ENCODE measurements at places on chromosomes 3 and 15. TPM values are rescaled to one million over a fixed set of nuclear protein-coding genes. Genes with fewer than 3 reads are reported as not detected.

Gene CPN2
- total RNA-seq: not detected

- no peak for DNase-seq
Observed at GRCh38 chr3:169052465-169053302, 610.8 kb downstream of the MECOM start.

DNA sequence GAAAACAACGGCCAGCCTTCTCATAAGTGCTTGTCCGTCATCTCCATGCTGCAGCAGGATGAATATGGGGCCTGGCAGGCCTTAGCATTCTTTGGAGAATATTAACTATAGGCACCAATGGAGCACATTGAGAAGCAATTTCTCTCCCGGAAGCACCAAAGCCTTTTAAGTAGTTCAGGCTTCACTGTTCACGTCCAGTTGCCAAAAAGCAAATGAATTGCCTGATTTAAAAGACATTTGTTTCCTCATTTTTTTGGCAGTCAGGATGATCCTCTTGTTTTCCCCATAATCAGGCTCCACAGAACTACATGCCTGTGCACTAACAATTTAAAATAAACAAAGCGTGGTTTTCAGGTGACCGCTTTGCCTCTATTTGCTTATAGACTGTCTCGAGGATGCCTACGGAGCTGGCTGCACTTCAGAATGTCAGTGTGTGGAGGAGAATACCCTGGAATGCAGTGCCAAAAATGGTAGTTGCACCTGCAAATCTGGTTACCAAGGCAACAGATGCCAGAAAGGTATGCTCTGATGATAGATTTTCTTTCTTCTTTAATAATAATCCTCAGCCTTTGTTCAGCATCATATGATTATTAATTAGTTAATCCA, 725.2 kb upstream of the GOLIM4 start:
- no peak for DNase-seq

GRCh38 chr15:98870788-98871187, 136.8 kb downstream of the PGPEP1L start:
- DNase-seq: no peak

Gene TMEM212
- not detected for total RNA-seq

GRCh38 chr3:184805351-184806038, 6.5 kb upstream of the VPS8 start:
- DNase-seq: no peak

- DNase-seq: no peak
Observed at GRCh38 chr15:58221591-58222241, 83.5 kb downstream of the AQP9 start.

- no peak for DNase-seq
Observed at GRCh38 chr3:103388214-103388613, 953.4 kb downstream of the ZPLD1 start.

DNA sequence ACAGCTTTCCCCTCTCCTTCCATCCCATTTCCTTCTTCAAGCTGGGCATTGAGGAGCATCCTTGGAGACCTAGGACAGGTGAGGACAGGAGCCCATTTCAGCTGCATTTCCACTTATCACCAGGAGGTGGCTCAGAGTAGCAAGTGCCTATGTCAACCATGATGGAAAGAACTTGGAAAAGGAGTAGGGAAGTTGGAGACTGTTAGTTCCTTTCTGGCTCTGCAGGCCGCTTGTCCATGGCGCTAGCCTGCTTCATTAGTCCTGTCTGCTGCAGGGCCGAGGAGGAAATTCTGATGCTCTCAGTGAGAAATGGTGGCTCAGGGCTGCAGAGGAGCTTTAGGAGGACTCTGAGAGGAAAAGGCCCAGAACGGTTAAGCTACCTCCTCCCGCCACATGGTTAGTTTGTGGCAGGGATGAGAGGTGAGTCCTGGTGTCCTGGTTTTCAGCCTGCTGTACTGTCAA, 7.0 kb upstream of the CD276 start:
- peak; percentile 55 for DNase-seq

DNA sequence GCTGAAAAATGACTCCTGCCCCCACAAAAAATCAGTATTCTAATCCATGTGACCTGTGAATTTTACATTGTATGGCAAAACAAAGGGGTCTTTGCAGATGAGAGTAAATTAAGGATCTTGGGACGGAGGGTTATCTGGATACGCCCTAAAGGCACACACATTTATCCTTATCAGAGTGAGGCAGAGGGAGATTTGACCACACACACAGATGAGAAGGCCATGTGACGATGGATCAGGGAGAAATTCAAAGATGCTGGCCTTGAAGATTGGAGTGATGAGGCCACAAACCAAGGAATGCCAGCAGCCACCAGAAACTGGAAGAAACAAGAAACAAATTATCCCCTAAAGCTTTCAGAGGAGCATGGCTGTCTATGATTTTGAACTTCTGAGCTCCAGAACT, 288.5 kb downstream of the XXYLT1 start:
- no peak for DNase-seq

DNA sequence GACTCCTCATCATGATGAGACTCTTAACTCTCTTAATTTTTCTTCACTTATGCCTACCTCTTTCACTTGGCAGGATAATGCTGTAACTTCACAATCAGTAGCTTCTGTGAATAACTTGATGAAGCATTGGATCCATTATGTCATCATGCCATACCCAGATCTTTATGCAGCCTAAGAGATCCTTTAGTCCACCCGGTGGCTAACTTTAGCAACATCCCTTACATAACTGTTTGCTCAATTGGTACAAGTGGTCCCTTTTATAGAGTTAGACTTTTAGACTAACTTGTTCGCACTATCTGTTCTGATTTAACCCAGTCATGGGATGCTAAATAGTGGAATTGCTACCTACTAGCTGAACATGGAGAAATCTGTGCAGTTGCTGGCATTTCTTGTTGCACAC, 184.5 kb downstream of the USP13 start:
- DNase-seq: no peak

DNA sequence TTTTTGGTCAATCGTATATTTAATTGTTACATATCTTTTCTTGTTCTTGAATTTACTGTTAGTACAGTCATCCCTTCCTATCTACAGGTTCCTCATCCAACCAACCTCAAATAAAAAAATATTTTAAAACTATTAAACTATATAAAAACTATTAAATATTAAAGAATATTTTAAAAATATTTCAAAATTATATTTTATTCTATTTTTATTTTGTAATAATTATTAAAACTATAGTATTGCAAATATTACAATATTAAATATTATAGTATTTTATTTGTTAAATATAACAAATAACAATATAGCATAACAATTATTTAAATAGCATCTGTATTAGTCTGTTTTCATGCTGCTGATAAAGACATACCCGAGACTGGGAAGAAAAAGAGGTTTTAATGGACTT, 357.9 kb upstream of the GOLIM4 start:
- DNase-seq: no peak

Gene NR2E3
- total RNA-seq: not detected

Gene GRAMD2A
- total RNA-seq: not detected

DNA sequence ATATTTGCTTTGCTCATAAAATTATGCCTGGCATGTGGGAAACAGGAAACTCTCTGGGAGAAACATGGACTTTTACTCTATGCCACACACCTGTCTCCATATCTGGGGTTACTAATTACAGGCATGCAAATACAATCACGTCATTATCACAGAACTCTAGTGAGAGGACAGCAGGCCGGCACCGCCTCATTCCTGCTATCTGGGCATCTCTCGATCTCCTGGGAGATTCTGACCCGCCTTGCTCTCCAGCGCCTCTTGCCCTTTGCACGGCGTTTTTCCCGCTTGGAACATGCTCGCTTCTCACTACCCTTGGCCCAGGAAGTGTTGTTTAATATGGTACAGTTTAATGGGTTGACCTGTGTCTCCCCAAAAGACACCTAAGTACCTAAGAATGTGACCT, 45.4 kb upstream of the PARL start:
- no peak for DNase-seq

Gene HCN4
- not detected for total RNA-seq

Gene VILL
- 32.9 TPM for total RNA-seq

DNA sequence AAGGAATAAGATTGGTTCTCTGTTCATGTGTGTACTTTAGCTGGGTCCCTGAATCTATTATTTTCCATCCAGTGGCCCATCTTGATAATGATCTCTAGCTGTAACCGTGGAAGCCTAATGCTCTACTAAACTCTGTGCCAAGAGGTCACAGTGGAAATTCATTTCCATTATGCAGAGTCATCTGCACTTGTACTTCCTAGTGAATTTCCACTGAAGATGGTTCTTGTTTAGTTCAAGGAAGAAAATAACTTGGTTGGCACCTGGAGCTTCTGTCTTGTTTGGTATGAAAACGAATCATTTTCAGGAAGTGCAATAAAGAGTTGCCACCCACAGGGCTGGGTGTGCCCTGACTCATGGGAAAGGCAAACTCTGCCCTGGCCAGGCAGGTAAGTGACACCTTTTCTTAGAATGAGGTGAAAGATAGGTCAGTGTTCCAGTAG, 10.3 kb downstream of the LPP start:
- no peak for DNase-seq

Gene MKRN2OS
- not detected for total RNA-seq

DNA sequence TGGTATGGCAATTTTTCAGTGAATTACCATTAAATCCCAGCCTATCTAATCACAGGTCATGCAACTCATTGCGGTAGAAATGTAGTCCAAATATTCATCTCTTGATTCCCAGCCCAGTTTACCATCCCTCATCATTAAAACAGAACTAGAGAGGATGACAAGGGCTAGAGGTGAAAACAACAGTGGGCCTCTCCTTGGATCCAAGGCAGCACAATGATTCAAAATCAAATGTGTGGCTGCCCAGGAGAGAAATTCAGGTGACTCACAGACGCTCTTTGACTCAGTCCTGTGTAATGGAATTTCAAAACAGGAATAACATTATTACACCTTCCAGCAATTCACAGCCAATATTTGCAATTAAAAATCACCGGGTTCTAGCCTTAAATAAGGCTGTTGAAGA, 246.5 kb downstream of the TBL1XR1 start:
- DNase-seq: no peak

GRCh38 chr3:140572334-140572733, 105.5 kb upstream of the TRIM42 start:
- DNase-seq: no peak

DNA sequence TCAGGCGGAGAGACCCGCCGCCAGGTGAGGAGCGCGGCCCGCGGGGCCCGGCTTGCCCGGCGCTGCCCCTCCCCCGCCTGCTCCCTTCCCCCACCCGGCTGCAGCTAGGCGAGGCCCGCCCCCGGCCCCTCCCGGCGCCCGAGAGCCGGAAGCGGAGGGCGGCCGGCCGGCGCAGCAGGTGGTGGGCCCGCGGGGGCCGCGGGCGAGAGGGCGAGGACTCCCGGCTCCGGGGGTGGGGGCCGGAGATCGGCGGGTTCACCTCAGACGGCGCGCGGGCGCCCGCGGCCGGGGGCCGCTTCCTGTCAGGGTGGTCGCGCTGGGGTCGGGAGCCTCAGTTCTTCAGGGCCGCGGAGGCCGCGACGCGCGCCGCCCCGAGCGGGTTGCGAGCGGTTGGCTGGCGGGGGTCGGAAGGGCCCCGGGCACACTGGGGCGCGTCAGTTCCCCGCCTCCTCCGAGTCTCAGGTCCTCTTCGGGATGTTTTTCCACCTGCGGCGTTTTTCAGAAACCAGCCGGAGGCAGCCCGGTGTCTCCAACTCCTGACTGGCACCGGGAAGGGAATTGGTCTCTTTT, 395 bp downstream of the ZFAND6 start:
- DNase-seq: no peak

DNA sequence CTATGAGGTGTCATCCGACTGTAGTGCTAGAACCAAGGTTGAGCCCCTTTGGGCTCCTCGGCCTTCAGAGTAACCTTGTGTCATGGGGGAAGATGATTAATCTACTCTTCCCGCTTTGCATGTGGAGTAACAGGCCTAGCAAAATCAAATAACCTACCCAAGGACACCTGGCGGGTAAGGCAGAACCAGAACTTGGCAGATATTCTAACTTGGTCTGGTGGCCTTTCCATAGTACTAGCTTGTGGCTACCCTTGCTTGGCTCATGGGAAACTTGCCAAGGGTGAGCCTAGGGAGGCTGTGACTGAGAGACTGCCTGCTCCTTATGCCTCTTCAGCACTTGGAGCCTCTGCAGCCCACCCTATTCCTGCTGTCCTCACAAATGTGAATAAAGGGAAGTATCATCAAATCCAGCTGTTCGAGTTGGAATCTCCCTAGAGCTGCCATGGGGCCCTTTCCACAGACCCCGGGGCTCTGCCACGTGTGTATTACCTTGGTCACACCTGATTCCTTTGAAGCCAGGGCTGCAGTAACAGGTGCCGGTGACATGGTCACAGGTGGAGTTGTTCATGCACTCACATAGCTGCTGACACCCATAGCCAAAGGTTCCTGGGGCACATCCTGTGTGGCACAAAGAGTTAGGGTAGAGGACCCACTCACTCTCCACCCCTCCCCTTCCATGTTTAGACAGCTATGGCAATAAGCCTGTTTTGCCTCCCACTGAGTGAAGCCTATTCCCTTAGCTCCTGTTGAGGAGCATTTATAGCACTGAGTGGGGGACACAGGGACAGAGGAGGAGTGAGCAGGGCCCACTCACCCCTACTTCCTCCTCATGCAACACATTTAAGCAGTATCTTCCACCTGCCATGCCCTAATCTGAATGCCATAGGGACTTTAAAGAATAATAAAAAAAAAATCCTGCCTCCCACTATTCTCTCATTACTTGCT, 46.0 kb downstream of the RAB11A start:
- DNase-seq: peak; percentile 55

Gene ZIC4
- not detected for total RNA-seq

DNA sequence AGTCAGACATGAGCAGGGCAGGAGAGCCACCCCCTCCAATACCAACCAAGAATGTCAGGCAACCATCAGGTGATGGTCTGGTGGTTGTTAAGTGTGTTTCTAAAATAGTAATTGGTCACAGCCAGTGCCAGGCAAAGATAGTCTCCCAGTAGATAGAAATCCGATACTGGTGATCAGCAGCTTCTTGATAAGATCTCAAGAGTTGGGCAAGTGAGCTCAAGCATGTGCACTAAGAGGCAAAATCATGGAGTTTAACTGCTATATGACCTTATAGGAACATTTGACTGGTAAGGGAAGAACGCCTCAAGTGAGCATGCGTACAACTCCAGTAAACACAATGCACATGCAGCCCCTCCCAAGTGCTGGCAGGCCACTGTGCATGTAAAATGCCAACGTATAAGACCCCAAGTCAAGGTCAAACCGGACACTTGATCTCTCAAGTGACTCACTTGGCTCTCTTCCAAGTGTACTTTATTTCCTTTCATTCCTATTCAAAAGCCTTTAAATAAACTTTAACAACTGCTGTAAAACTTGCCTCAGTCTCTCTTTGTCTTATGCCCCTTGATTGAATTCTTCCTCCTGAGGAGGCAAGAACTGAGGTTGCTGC, 36.0 kb upstream of the CBLB start:
- DNase-seq: no peak

DNA sequence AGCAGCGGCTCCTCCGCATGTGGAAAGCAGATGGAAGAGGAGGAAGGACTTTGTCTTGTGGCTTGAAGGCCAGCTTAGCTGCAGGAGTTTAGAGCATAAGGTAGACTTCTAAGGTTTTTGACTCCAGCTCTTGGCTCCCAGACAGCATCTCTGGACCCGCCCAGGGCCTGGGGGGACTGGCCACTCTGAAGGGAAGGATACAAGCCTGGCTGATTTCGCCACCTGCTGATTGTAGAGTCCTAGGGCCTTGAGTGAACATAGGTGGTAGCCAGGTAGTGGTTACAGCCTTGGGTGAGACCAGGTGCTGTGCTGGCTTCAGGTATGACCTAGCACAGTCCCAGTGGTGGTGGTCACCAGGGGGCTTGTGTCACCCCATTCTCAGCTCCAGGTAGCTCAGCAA, 48.4 kb upstream of the RPL35A start:
- DNase-seq: no peak

GRCh38 chr3:62134061-62134496, 239.3 kb downstream of the FEZF2 start:
- DNase-seq: no peak

Gene ISLR2
- not detected for total RNA-seq

Measured in B cell (primary cell).